Stimulated activated CD8-positive, alpha-beta memory T cell treated with anti-CD3 and anti-CD28 coated beads, Interleukin-4, amount 100 ng/mL, for 48 hours (primary cell): ENCODE measurements at places on chromosomes 13 and 19.

DNA sequence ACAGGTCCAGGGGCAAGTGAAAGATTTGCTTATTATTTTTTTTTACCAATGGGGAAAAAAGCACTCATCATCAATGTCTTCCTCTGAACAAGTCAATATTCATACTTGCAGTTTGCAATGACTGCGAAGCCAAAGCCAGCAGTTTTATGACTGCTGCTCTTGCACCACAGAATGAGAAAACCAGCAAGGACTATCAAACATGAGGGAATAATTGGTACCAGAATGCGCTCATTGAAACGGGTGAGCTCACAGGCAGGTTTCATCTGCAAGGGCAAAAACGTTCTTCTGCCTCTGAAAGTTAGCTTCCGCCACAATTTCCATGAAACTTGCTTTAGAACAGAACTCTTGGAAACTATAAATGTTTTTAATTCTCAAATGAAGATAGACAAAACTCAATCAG is 5.5 kb downstream of the DLEU7 start:
- DNase-seq = no peak

DNA sequence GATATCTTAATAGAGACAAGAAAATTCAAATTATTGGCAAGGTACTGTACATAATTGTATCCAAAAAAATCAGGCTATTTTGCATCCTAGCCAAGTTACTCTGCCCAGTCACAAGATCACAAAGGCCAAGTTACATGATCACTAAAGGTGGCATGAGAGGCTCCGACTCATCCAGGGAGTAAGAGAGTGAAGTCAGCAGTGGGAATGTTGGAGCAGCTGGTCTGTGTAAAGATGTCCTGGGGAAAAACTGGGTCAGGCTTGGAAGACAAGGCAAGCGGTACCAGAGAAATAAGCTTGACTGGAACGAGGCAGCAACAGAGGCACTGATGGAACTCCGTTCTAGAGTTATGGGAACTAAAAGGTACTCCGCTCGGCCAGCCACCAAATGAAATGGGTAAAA is 50.2 kb upstream of the PSG2 start:
- no peak for DNase-seq

- no peak for DNase-seq
Observed at GRCh38 chr13:35501661-35502235, 25.3 kb upstream of the MAB21L1 start.

DNA sequence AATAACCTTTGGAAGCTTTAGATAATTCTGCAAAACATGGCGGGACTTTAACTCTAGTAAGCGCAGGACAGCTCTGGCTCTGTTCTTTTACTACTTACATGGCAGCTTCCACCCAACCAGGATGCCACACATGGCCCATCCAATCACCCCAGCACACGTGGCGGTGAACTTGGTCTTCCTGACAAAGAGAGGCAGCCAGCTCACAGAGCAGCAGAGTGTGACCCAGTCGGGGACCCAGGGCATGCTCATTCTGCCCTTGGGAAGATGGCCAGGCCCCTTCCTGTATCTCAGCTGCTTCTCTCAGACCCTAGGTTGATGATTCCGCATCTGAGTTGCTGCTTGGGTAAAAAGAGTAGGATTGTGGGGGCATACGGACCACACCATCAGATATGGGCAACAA is 172.1 kb downstream of the USP12 start:
- no peak for DNase-seq

DNA sequence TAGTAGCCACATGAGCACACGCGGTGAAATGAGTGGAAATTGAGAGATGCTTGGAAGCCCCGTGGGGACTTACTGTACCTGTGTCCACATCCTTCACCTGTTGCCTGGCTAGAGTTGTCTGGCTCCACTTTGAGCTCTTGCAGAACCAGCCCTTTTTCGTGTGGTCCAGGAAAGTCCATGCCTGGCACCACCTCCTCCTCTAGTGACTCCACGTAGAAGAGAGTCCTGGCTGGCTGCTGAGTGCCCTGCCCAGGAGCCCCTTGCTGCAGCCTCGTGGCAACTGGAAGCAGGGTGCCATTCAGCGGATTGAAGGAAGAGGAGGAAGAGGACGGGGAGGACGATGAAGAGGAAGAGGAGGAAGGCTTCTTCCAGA is 515 bp upstream of the ATXN8OS start:
- no peak for DNase-seq

DNA sequence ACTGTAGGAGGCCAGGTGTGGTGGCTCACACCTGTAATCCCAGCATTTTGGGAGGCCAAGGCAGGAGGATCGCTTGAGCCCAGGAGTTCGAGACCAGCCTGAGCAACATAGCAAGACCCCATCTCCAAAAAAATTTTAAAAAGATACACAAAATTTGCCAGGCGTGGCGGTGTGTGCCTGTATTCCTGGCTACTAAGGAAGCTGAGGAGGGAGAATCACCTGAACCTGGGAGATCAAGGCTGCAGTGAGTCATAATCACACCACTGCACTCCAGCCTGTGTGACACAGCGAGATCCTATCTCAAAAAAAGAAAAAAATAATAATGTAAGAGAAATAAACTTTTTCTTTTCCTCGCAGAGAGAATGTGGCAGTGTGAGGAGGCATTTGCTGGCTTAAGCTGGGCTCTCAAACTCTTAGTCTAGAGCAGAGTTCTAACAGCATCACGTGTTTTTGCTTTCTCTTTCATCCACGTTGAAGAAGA is 21.1 kb downstream of the FAM187B start:
- no peak for DNase-seq
